Smooth muscle cell of the umbilical artery (primary cell): ENCODE measurements at places on chromosomes 13 and 19. TPM values are rescaled to one million over a fixed set of nuclear protein-coding genes. Genes with fewer than 3 reads are reported as not detected.

IZUMO4 gene
- total RNA-seq: 0.89 and 1.5 TPM in 2 replicates

UGGT2 gene
- 98.9 and 132 TPM in 2 replicates for total RNA-seq

LMTK3 gene
- total RNA-seq: 1.7 and 2.1 TPM in 2 replicates

APC2 gene
- total RNA-seq: 0.46 and 0.89 TPM in 2 replicates

IGFLR1 gene
- 0.30 and 0.42 TPM in 2 replicates for total RNA-seq

MUC16 gene
- not detected in 2 replicates for total RNA-seq

DZIP1 gene
- total RNA-seq: 45.7 and 62.4 TPM in 2 replicates

USHBP1 gene
- 0.05 TPM in 1 of 2 replicates, not detected in the other for total RNA-seq

ZNF541 gene
- total RNA-seq: 0.05 and 0.89 TPM in 2 replicates

PSG6 gene
- total RNA-seq: not detected in 2 replicates

ATP4A gene
- not detected in 2 replicates for total RNA-seq

KIR3DL2 gene
- not detected in 2 replicates for total RNA-seq

TMC4 gene
- total RNA-seq: under 0.01 and 0.60 TPM in 2 replicates

GIPR gene
- under 0.01 TPM in 1 of 2 replicates, not detected in the other for total RNA-seq

CBY2 gene
- total RNA-seq: not detected in 2 replicates

ZNF730 gene
- 0.59 and 2.1 TPM in 2 replicates for total RNA-seq

ALOX5AP gene
- 0.88 and 6.8 TPM in 2 replicates for total RNA-seq

CKM gene
- not detected in 2 replicates for total RNA-seq

KIR2DL1 gene
- total RNA-seq: not detected in 2 replicates

SIGLEC12 gene
- not detected in 2 replicates for total RNA-seq

MIA gene
- not detected in 2 replicates for total RNA-seq

ZSWIM9 gene
- total RNA-seq: 2.7 and 3.3 TPM in 2 replicates

TDRD12 gene
- 0.28 and 0.30 TPM in 2 replicates for total RNA-seq

CLIP3 gene
- 14.3 and 22.8 TPM in 2 replicates for total RNA-seq

HCST gene
- total RNA-seq: 1.2 TPM in 2 replicates

AZU1 gene
- total RNA-seq: not detected in 2 replicates

IL17D gene
- total RNA-seq: 0.59 and 1.3 TPM in 2 replicates

CD209 gene
- not detected in 2 replicates for total RNA-seq

DKKL1 gene
- 0.59 TPM in 1 of 2 replicates, not detected in the other for total RNA-seq

LACC1 gene
- 23.6 and 31.5 TPM in 2 replicates for total RNA-seq

KLK1 gene
- total RNA-seq: not detected in 2 replicates

BIVM gene
- total RNA-seq: 31.8 and 44.9 TPM in 2 replicates

MBD3 gene
- 70.7 and 96.9 TPM in 2 replicates for total RNA-seq

ZNF492 gene
- under 0.01 and 0.60 TPM in 2 replicates for total RNA-seq

CGB1 gene
- not detected in 2 replicates for total RNA-seq

TUBB4A gene
- total RNA-seq: 0.60 TPM in 1 of 2 replicates, not detected in the other

CASP14 gene
- not detected in 2 replicates for total RNA-seq

AMER2 gene
- total RNA-seq: not detected in 2 replicates

MEDAG gene
- 5.0 and 35.9 TPM in 2 replicates for total RNA-seq

PRSS57 gene
- not detected in 2 replicates for total RNA-seq

IZUMO2 gene
- not detected in 2 replicates for total RNA-seq

C19orf85 gene
- not detected in 2 replicates for total RNA-seq

ERICH4 gene
- not detected in 2 replicates for total RNA-seq

CGB8 gene
- not detected in 2 replicates for total RNA-seq

GRIK5 gene
- total RNA-seq: under 0.01 and 0.09 TPM in 2 replicates

PARP4 gene
- total RNA-seq: 38.6 and 66.1 TPM in 2 replicates

CACNG6 gene
- total RNA-seq: not detected in 2 replicates

BRME1 gene
- under 0.01 and 0.37 TPM in 2 replicates for total RNA-seq

SIGLEC11 gene
- total RNA-seq: not detected in 2 replicates

SOHLH2 gene
- total RNA-seq: 0.59 and 0.83 TPM in 2 replicates

SGCG gene
- total RNA-seq: 5.2 and 17.8 TPM in 2 replicates

CDX2 gene
- not detected in 2 replicates for total RNA-seq

TTYH1 gene
- not detected in 2 replicates for total RNA-seq

SOX1 gene
- not detected in 2 replicates for total RNA-seq
